ENCODE measurements at places on chromosomes 12 and 14.

DNA sequence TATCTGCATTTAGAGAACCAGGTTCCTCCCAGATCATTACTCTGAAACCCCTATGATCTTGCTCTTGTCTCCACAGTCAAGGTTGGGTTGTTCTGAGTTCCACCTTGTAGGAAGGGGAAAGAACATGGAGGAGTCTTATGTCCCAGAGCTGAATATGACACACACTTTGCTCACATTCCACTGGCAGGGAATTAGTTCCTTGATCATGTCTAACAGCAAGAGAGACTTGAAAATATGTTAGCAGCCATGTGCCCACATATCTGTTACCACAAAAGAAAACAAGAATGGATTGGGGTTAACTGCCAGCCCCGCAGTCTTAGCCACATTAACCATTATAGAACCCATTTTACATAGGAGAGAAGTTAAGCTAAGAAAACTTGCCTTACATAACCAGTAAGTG, 71.1 kb upstream of the MDM1 start:
- DNase-seq, result no peak

DNA sequence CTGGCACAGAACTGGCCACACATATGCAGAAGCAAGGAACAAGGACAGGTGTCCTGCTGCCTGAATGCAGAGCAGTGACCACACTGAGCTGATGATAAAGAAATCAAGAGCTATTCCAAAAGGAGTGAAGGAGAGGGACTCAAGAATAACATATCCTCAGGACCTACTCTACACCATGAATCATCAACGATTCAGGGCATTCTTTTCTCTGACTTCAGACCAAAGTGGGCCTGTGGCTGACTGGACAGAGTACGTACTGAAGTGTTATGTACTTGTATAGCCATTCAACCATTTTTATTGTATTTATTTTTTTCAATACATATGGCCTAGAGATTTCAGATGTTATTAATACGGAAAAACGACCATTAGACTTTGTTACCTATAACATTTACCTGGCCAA, 177.5 kb upstream of the TMTC1 start:
- no peak for DNase-seq

DNA sequence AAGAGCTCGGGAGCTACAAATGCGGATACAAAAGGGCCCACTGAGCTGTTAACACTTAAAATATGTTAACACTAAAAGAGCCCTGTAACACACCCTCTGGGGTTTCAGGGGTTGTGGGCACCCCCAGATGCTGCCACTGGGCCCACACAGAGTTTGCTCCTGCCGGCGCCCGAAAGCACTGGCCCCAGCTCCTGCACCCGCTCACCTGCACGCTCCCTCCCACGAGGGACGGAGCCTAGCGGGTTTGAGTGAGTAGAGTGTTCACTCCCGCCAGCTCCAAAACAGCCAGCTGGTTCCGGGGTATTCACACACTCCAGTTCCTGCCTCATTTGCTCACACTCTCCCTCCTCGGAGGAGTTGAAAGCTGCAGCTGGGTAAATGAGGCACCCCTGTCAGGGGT, 357.7 kb downstream of the ETNK1 start:
- DNase-seq, result no peak

DNA sequence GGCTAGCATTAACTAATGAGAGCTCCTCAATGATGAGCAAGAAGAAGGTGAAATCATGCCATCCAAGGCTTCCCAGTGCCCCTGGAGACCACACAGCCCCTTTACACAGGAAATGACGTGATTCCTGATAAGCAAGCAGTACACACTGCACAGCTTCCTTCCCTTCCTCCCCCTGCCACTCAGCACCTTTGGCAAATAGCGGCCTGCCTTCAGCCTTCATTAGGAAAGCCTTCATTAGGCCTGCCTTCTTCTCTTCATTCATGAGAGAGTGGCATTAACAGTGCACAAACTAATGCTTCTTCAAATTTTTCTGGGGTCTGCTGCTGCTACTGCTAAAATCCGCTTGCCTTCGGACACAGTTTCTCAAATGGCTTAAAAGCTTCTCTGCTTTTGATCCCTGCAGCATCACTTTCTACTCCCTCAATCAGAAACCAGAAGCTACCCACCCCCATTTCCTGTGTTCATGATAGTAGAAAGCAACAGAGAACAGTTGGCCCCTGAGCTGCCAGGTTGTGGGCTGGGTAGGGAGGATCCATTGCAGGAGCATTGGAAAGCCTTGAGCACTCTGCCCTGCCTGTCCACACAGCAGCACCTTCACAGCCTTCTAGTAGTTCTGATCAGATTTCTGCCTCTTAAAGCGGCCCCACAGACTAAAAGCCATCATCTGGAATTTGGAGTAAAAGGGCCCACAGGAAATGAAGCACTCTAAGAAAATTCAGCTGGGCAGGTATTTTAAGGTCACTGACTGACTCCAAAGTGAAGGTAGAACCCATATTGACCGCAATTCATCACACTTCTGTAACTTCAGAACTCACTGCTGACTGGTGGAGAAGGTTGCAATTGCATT, 103.8 kb upstream of the ETV6 start:
- DNase-seq, result peak; percentile 59

DNA sequence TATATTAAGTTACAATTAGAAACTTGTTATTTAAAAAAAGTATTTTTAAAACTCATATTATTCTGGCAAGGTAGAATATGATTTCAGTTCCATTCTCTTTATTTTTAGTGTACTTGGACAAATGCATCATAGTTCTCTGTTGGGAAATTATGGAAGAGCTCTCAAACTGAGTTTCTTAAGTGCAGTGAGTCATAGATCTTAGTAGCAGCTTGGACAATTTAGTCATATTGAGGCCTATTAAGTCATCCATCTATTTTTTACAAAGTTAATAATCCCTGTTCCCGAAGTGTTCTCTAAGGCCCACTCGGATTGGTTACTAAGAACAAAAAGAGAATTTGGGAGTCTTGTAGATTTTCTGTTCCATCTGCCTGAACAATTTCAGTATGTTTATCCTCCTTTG, 113.9 kb downstream of the ANO4 start:
- no peak for DNase-seq

GRCh38 chr12:1499351-1499750, 95.0 kb downstream of the FBXL14 start:
- no peak for DNase-seq

DNA sequence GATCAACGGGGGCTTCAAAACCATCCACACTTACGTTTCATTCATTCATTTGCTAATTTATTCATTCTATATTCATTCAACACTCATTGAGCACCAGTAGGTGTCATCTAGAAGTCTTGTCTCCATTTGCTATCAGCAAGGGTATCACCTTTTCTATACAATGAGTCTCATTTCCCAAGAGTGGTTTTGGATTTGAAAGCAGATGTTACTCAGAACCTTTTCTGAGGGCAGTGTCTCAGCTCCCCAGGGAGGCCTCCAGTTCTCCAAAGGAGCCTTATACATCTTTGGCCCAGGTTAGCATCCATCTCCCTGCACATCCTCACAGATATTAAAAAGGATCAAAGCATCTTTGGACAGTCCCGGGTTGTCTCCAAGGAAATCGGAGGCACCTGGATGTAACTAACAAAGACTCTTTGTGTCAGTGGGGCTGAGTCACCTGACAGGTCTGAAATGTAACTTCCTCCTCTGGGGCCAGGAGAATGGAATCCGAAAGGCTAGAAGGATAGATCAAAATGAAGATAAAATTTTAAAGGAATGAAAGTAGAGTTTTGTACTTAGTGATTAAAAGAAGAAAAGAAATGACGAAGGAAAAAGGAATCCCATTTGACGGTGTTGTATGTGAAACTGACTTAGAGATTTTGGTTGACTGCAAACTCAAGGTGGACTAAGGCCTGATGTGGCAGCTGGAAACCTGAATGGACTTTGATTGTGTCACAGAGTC, 103.0 kb downstream of the VCPKMT start:
- DNase-seq, result no peak

DNA sequence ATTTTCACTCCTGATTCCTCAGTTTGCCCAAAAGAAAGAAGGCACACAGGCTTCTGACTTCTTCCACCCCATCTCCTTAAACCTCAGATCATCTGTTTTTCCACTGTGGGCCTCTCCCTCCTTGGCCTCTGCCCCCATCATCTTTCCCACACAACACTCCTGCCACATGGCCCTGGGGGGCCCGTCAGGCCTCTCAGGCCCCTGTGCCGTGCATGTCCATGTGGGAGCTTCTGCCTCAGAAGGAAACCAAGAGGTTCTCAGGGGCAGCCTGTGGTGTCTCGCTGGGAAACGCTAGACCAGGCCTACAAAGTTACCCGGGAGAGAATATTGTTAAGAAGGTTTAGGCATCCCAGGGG, 8.0 kb downstream of the KLHL33 start:
- DNase-seq, result no peak

GRCh38 chr14:58633831-58634230, 3.9 kb upstream of the DACT1 start:
- DNase-seq, result no peak

All from activated CD4-positive, alpha-beta memory T cell treated with anti-CD3 and anti-CD28 coated beads, Interleukin-2, amount 10 ng/mL, durations not matched to agents 7 days and 5 days (primary cell).